Stimulated activated CD4-positive, alpha-beta T cell treated with anti-CD3 and anti-CD28 coated beads, Interleukin-4, amount 100 ng/mL, for 24 hours (primary cell): ENCODE measurements at places on chromosomes 4 and X.

- no peak for DNase-seq
Measured at GRCh38 chr4:1472911-1473518, 66.8 kb upstream of the NKX1-1 start.

DNA sequence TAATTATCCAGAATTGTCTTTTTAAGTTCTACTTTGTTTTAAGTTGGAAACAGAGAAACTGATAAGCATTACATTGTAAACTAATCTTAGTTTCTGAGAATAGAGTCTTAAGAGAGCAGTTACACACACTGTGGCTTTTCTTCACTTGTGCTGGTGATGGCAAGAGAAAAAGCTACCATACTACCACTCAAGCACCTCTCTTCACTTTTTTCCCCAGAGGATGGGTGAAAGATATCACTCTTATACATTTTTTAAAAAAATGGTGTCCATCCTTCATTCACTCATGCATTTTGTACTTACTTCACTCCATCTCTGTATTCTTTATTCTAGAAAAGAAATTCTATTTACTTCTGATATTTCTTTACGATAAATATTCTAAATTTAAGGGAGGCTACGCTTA lies 42.5 kb upstream of the GRID2 start:
- no peak for DNase-seq

GRCh38 chrX:120840827-120841226 lies 34.8 kb downstream of the CT47B1 start:
- DNase-seq: no peak

GRCh38 chrX:114675365-114675764 lies 91.5 kb downstream of the HTR2C start:
- no peak for DNase-seq

- no peak for DNase-seq
Measured at GRCh38 chr4:121308328-121308663, 72.5 kb downstream of the QRFPR start.

GRCh38 chrX:71912156-71912555 lies 1.5 kb downstream of the NHSL2 start:
- DNase-seq: no peak
